ENCODE measurements at places on chromosomes 11 and 22.

- no peak for DNase-seq
Measured at GRCh38 chr11:119317592-119318239, 786 bp upstream of the MCAM start.

DNA sequence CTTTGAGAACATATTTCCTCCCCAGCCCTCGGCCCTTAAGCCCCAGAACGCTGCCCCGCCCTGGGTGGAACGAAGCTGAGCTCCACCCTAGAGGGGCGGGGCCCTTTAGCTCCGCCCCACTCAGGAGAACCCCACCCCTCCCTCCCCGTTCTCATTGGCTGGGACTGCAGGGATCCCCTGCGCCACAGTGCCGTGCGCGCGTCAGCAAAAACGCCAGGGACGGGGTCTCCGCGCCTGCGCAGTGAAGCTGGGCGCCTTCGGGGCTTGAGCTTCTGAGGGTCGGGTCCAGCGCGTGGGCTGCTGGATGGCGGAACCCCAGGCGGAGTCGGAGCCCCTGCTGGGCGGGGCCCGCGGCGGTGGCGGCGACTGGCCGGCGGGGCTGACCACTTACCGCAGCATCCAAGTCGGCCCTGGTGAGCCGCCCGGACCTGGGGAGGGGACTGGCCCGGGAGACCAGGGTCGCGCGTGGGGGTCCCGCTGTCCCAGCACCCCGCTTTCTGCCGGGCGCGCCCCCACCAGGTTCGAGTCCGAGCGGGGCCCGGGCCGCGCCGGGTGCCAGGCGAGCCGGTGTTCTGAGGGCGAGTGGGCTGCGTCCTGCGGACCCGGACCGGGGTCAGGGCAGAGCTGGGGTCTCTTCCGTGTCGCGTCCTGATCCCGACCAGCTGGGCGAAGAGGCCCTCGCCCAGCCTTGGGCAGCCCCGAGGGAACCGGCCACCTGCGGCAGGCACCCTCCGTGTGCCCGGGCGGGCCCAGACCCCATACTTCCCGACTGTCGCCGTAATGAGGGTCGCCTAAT is at the start of gene TPCN2:
TSS of gene TPCN2 (plus strand) at position 239 of the 796 bp plus-strand sequence. CDS start at position 305, 66 bp downstream.
- peak; percentile 98 for DNase-seq

DNA sequence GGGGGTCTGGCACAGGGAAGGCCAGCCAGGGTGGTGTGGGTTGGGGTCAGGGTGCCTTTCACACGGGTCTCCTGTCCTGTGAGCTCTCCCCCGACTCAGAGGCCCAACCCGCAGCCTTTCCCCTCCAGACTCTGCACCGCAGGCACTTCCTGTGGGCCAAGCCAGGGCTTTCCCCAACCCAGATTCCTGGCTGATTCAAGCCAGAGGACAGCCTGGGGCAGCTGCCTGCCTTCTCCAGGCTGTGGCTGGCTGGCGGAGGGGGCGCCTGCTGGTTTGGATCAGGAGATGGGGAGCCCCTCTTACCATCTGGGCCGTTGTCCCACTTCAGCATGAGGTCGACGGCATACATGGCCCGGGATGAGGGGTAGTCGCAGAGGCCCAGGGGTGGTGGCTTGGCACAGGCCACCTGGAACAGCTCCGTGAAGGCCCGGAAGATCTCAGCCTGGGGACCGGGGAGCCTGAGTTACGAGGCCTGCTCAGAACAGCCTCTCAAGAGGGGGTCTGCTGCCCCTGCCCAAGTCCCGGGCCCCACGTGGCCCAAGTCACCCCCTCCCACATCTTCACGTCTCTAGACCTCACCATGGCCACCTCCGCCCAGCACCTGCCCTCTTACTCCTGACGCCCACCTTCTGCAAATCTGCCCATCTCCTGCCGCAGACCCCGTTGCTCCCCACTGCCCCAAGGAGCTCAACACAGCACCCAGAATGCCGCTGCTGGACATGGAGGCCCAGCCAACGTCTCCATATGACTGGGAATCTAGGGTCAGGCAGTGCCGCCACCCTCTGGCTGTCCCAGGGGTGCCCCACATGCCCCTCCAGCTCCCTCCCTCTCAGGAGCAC is 17.3 kb downstream of the TSPO start:
- DNase-seq: no peak

- DNase-seq: no peak
Measured at GRCh38 chr11:76293189-76293631, 86.9 kb upstream of the WNT11 start.

GRCh38 chr22:31750365-31751284 is 693 bp upstream of the PRR14L start:
- no peak for DNase-seq

- no peak for DNase-seq
Measured at GRCh38 chr11:2947744-2948143, 18.5 kb upstream of the PHLDA2 start.

DNA sequence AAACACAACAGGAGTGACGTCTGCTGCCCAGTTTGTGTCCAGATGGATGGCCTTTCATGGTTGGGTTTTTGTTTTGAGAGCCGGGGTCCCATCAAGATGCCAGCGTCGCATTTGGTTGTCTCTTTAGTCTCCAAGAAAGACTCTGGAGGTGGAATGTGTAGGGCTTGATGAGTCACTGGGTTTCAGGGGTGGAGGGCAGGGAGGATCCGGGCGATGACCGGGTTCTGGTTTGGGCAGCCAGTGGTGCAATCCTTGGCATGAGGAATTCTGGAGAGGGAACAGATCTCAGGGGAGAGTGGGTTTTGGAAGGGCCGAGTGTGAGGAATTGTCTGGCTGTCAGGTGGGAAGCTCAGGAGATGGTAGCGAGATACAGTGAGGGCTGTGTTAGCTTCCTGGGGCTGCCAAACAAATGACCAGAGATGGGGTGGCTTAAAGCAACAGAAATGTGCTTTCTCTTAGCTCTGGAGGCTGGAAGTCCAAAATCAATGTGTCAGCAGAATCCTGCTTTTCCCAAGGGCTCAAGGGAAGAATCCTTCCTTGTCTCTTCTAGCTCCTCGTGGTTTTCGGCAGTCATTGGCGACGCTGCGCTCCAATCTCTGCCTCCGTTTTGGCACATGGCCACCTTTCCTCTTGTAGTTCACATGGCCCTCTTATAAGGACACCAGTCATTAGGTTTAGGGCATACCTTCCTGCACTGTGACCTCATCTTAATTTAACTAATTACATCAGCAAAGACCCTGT is 26.4 kb upstream of the PPFIA1 start:
- DNase-seq: no peak

GRCh38 chr11:47020793-47021526 is 84.4 kb downstream of the CSTPP1 start:
- DNase-seq: no peak

GRCh38 chr22:34055525-34056200 is 135.4 kb upstream of the LARGE1 start:
- no peak for DNase-seq

- no peak for DNase-seq
Measured at GRCh38 chr11:2517016-2517385, 72.2 kb downstream of the KCNQ1 start.

DNA sequence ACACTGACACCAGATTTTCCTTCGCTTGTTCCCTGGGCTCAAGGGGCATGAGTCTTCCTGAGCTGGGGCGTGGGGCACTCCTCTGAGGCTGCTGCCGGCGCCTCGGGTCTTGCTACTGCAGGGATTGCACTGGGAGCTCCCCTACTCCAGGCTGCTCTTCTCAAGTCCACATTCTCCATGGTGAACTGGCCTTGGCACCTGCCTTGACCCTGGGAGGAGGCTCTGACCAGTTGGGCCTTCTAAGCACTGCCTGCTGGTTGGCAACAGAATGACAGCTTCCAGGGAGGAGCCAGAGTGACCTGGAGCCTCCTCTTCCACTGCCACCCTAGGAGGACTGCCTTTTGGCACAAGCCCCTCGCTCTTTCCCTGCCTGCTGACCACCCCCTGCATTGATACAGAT is 9.5 kb downstream of the FREY1 start:
- DNase-seq: peak; percentile 55

- DNase-seq: no peak
Measured at GRCh38 chr11:3382613-3383285, 3.8 kb upstream of the ZNF195 start.

DNA sequence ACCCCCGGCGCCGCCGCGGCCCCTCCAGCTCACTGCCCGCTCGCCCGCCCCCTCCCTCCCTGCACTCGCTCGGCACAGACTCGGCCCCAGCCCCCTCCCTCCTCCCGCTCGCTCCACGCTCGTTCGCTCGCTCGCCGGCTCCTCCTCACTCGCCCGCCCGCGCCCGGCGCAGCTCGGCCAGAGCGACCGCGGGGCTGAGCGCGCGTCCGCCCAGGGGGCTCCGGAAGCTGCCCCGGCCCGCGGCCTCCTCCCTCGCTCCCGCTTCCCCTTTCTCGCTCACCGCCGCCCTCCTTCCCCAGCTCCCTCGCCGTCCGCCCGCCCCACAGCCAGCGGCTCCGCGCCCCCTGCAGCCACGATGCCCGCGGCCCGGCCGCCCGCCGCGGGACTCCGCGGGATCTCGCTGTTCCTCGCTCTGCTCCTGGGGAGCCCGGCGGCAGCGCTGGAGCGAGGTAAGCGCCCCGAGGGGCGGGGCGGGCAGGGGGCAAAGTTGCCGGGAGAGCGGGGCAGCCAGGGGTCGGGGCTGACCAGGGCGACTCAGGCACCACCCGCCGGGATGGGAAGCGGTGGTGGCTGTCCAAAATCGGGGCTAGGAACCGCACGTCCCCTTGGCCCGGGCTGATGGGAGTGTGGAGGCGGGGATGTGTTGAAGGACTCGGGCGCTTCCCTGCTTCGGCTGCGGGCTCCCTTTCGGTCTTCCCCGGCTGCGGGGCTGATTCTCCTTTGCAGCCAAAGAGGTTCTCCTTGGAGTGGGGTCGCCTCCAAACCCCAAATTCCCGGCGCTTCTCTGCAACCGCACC is at the start of gene SEZ6L:
TSS of gene SEZ6L (plus strand) at position 148 of the 797 bp plus-strand sequence. CDS start at position 356, 208 bp downstream.
- peak; percentile 77 for DNase-seq

DNA sequence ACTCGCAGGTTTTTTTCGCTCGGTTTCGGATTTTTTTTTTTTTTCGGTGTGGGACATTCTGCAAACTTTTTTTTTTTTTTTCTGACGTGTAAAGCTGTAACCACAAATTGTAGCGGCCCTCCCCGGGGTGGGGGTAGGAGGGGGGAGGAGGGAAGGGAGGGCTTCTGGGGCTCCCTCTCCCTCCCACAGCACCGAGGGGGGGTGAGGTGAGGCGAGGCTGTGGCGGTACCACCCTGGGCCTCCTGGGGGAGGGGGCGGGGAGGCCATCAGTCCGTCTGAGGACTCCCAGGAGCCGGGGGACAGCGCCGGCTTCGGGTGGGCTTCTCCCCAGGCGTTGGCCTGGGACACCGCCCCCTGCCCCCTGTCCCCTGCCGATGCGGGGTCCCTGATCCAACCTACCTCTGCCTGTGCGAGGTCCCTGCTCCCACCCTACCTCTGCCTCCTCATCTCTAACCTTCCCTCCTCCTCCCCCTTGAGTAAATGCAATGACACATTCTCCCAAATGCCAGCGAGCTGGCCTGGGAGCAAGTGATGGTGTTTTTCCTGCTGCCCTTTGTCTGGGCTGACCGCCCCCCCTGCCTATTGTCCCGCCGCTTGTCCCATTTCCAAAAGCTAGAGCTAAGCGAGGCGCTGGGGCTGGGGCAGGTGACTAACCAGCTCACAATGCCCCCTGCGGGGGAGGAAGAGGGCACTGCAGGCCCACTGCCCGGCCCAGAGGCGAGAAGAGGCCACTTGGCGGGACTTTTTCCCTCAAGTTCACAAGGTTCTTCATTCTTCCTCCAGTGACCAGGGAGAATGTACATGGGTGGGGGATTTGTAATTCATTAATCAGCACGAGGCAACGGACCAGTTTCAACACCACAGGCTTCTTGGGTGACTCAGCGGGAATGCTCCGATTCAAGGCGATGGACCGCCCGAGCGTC is 511 bp upstream of the CLCF1 start:
- peak; percentile 37 for DNase-seq

DNA sequence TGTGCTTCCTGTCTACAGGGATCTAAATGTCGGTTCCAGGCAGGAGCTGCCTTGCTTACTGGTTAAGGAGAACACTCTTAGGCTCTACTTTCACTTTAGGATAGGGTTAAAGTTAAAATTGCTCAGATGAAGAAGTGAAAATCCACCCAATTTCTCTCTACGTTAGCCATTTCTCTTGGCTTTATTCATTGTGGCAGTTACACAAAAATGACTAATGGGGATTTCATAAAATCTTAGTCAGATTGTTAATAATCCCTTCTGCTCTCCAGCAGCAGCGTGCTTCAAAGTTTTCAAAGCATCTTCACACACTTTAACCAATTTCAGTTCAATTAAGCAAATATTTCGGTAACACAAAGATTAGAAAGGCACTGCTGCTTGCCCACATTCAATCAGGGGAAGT is 58.4 kb upstream of the RCN1 start:
- no peak for DNase-seq

DNA sequence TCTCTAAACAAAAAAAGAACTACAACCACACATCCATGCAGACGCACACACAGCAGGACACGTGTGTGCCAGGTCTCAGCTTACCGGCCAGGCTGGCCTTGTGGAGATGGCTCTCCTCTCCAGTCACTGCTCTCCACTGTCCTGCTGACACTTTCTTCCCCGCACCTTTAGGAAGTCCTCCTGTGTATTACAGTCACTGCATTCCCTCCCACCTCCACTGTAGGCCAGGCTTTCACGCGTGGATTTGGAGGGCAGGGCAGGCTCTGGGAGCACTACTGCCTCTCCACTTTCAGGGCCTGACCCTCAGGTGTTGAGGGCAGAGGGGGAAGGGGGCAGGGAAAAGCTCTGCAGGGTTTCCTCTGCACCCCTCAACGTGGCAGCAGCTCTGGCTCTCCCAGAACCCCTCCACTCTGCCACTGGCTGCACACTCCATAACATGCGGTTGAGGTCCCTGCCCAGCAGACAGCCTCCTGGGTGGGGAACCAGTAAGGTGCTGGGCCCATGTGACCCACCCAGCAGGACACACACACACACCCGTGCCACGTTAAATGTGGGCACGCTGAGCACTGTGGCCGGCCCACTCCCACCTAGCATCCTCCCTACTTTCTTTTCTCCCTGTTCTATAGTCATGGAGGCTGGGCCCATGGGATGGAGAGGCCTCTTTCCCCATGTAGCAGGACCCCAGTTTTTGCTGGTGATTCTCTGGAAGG is 107.0 kb upstream of the PITPNB start:
- no peak for DNase-seq

DNA sequence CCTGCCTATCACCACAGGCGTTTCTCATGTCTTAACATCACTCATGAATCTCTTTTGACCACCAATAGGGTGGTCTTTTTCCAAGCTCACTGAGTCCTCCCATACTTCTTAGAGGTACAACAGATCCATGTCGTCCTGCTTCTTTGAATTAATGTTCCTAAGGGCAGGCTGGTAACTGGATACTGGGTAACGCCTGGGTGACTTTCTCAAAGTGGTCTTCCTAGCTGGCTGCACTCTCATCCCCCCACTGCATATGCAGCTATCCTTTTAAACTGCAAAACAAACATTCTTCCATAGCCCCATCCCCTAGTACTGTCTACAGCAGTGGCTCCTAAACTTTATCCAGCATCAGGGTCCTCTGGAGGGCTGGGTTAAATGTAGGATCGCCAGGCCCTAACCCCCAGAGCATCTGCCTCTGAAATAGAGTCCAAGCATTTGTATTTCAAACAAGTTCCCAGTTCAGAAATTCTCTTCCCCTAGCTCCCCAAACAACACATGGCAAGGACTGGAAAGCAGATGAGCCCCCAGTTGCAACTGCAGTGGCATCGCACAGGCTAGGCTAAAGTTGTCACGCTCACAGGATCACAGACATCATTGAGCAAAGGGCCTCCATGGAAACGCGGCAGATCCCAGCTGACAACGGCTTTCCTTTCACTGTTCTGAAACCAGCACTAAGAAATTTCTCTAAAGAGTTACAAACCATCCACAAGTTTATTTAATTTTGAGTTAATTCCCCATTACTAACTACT is 204.9 kb downstream of the LARGE1 start:
- no peak for DNase-seq

- DNase-seq: no peak
Measured at GRCh38 chr22:23233752-23234408, 53.6 kb downstream of the BCR start.

- DNase-seq: no peak
Measured at GRCh38 chr11:47940904-47941649, 39.3 kb upstream of the PTPRJ start.

All from G401 (cell line).